ENCODE measurements at places on chromosomes 3 and 15.

DNA sequence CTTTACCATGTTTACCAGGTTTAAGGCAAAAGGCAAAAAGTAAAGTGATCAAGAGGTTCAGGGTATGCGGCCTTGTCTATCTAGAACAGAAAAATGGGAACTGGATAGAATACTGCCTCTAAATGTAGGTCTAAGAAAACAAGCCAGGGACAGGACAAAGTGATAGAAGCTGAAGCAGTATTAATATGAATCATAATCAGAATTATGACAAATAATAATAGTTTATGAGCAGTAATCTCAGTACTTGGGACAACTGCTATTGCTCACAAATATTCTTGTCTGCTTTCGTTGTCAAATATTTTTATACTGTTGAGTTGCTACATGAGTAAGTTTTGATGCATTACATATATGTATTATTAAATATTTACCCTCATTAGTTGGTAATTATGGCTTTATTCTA lies 356.9 kb upstream of the RBMS3 start:
- DNase-seq = no peak

DNA sequence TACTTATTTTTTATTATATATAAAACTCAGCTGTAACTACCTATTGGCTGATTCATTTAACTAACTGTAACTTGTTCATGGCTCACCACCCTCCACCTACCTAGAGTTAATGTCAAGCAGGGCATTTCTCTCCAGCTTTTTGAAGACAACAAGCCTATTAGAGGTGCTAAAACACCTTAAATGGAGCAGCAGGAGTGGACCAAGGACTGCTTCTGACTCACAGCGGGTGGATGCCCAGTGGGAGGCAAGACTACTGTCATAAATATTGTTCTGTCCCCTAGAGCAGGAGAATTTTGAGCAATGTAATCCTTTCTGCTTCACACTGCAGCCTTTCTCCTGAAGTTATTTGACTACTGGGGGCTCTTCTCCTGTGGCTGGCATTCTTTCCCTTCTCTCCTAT lies 146.9 kb downstream of the CLSTN2 start:
- DNase-seq = no peak

- DNase-seq = no peak
Measured at GRCh38 chr3:129032716-129033115, 27.9 kb upstream of the GP9 start.

DNA sequence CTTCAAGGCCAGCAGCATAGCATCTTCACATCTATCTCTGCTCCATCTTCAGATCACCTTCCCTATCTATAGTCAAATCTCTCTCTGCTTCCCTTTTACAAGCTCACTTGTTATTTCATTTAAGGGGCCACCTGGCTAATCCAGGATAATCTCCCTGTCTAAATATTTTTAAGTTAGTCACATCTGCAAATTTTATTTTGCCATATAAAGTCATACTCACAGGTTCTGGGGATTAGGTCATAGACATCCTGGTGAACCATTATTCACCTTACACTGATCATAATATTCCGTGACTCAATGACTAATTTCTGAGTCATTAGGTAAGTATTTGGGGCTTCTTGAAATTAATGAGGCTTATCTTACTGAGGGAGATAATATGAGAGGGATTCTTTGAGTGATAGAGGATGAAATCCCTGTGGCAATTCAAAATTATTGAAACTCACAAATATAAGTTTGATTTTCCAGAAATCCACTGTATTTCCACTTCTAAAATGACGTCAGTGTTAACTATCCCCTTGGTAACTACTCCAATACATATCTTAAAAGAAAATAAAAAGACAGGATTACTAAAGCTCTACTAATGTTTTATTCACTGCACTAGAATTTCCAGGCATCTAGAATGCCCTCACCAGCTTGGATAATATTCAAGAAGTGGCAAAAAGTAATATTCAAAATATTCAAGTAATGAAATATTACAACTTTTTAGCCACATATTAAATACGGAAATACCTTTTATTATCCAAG lies 93.7 kb upstream of the RBMS3 start:
- DNase-seq = no peak

- DNase-seq = no peak
Measured at GRCh38 chr15:57772223-57772957, 65.9 kb downstream of the POLR2M start.

- no peak for DNase-seq
Measured at GRCh38 chr3:20683910-20684309, 497.9 kb upstream of the SGO1 start.

DNA sequence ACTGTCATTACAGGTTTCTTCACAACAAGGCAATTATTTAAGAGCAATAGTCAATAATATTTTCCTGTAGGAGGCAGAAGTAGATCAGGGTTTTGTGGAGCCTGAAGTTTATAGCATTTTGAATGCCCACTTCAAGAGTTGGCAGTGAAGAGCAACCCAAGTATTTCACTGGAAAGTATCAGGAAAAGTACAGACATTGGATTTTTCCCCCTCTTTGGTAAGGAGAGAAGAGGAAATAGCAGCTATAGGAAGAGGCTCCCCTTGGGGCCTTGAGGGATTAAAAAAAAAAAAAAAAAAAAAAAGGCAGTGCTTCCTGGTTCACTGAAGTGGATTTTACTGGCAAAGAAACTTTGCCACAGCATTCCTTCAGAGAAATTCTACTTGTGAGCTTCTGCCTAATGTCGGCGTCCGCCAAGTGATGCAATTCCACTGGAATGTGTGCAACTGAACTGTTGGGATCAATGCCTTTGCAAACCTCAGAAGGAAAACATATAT lies 5.7 kb upstream of the CNTN6 start:
- DNase-seq = no peak

GRCh38 chr3:186732169-186732766 lies 15.1 kb downstream of the KNG1 start:
- DNase-seq = no peak

GRCh38 chr15:36951731-36952247 lies 148.6 kb downstream of the MEIS2 start:
- DNase-seq = no peak

- no peak for DNase-seq
Measured at GRCh38 chr3:108201258-108201657, 21.0 kb downstream of the IFT57 start.

- no peak for DNase-seq
Measured at GRCh38 chr3:155079746-155080487, at the start of gene MME. MME (plus strand) TSS chr3:155080319; CDS start chr3:155084168, 3,849 bp downstream.

GRCh38 chr15:89805241-89806209 lies 9.1 kb downstream of the ANPEP start:
- DNase-seq = no peak

DNA sequence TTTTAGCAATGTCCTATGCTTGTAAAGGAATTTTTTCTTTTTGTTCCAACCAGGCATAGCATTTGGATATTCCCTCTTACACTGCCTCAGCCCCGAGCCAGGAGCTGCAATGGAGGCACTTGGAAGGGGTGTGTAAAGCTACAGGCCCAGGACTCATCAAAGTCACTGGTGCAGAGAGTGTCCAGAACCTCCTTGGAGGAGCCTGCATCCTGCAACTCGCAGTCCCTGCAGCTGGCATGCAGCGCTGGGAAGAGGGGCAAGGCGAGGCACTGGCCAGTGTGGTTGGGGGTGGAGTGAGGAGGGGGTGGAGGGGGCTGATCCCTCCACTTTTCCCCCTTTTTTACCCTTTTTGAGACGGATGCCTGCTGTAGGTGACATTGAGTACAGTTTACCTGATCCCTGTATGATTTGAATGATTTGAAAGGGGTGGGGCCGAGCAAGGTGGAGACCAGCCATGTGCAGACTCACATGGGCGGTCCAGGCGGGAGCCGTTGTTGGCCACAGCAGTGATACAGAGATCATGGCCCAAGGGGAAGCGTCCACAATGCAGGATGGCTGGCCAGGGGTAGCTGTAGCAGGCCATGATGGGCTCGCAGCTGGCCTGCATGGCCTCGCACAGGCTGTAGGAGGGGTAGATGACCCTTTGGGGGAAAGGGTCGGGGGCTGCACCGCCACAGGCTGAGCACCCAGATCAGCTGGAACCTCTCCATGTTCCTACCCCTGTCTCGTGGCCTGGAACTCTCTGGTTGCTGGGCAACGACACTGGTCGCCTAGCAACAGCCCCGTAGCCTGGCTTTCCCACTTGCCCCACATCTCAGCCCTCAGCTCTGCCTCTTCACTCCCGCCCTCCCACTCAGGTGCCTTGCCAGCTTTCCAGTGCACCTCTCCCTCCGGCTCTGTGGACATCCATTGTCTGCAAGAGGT lies 7.9 kb downstream of the P4HTM start:
- DNase-seq = no peak

- no peak for DNase-seq
Measured at GRCh38 chr15:27850981-27851857, 247.9 kb downstream of the OCA2 start.

- no peak for DNase-seq
Measured at GRCh38 chr3:161413127-161413854, 42.0 kb upstream of the SPTSSB start.

DNA sequence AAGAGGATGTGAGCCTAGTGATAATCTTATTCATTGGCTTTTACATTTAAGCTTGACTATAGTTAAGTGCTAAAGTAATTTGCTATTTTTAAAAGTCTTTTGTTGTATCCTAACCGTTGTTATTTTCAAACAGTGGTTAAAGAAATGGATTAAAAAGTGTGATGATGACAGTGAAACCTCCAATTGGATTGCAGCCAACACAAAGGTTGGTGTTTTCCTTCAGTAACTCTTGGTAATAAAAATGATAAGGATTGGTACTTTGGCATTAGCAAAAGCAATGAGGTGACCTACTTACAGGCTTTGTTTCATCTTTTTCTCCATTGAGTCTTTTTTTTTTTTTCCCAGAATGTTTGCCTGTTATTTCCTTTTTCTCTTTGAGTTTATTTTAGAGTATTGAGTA lies 87.5 kb upstream of the GOLGA6B start:
- DNase-seq = no peak

GRCh38 chr15:64011736-64012135 lies 34.5 kb downstream of the DAPK2 start:
- no peak for DNase-seq

GRCh38 chr3:126537730-126538281 lies 13.9 kb downstream of the CHST13 start:
- DNase-seq = peak; percentile 7

- no peak for DNase-seq
Measured at GRCh38 chr3:47978386-47978785, 37.8 kb downstream of the MAP4 start.

- no peak for DNase-seq
Measured at GRCh38 chr3:24867783-24868182, 373.1 kb upstream of the THRB start.
